Forelimb muscle (tissue), 1 donor: ENCODE measurements at places on chromosomes 7 and 10. TPM values are rescaled to one million over a fixed set of nuclear protein-coding genes. Genes with fewer than 3 reads are reported as not detected.

DNA sequence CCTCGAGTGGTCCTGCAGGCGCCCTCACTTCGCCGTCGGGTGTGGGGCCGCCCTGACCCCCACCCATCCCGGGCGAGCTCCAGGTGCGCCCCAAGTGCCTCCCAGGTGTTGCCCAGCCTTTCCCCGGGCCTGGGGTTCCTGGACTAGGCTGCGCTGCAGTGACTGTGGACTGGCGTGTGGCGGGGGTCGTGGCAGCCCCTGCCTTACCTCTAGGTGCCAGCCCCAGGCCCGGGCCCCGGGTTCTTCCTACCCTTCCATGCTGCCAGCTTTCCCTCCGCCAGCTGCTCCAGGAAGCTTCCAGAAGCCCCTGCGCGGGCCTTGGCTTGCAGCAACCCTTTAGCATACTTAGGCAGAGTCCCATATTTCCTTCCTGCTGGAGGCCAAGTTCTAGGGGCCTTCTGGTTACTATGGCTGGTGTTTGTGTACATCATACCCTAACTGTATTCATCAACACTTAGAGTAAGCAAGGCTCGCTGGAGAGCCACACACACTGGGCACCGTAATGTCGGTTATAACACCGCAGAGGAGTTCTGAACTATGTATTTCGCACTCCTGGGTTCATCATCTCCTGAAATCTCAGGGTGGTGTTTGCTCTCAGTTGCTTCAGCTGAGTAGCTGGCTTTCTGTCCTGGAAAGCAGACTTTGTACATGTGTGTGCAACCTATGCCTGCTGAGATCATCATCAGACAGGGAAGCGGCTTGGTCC is 471 bp downstream of the MGMT start:
- DNase-seq, result peak; percentile 31

Gene HOXA5
- 19.1 TPM for polyA plus RNA-seq

Gene AKR1D1
- 0.06 TPM for polyA plus RNA-seq

DNA sequence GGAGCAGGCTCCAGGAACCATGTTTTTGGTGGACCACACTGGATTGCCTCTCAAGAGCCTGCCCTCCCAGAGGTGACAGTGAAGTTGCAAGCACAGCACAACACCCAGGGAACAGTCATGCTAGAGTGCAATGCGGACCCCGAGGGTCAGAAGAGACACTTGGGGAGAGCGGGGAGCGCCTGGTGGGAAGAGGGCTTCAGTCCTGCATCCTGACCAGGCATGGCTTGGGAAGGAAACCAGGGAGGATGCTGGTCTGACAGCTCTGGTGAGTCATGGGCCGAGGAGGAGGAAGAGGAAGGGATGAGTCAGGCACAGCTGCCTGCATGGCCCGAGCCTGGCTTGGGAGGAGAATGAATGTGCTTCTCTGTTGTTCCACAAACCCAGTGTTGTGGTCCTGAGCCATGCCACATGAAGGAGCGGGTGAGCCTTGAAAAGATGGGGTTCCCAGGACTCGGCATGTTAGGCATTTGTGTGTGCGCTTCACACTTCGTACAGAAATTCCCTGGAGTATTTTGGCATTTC is 29.5 kb upstream of the ANKRD2 start:
- DNase-seq, result peak; percentile 44

Gene GJD4
- 4.2 TPM for polyA plus RNA-seq

Gene CCL26
- 1.00 TPM for polyA plus RNA-seq

DNA sequence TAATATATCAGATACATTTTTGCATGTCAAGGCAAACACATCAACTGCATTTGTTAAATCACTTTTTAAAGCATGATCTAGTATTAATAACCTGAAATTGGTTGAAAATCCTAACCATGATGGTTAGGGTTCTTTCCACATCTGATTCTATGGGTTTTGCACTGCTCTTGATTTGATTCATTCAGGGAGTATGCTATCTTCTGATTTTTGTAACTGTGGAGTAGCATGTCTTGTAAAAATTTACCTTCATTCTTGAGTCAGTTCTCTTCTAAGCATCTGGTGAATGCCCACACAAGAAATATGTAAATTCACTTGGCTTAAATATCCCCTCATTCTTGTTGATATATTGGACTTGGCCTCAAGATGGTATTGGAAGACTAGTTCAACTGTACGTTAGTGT is 178.7 kb downstream of the KLF6 start:
- DNase-seq, result no peak

GRCh38 chr10:100148353-100149211 is 37.2 kb downstream of the ERLIN1 start:
- no peak for DNase-seq

GRCh38 chr7:157713591-157713990 is 376.8 kb downstream of the DNAJB6 start:
- no peak for DNase-seq

DNA sequence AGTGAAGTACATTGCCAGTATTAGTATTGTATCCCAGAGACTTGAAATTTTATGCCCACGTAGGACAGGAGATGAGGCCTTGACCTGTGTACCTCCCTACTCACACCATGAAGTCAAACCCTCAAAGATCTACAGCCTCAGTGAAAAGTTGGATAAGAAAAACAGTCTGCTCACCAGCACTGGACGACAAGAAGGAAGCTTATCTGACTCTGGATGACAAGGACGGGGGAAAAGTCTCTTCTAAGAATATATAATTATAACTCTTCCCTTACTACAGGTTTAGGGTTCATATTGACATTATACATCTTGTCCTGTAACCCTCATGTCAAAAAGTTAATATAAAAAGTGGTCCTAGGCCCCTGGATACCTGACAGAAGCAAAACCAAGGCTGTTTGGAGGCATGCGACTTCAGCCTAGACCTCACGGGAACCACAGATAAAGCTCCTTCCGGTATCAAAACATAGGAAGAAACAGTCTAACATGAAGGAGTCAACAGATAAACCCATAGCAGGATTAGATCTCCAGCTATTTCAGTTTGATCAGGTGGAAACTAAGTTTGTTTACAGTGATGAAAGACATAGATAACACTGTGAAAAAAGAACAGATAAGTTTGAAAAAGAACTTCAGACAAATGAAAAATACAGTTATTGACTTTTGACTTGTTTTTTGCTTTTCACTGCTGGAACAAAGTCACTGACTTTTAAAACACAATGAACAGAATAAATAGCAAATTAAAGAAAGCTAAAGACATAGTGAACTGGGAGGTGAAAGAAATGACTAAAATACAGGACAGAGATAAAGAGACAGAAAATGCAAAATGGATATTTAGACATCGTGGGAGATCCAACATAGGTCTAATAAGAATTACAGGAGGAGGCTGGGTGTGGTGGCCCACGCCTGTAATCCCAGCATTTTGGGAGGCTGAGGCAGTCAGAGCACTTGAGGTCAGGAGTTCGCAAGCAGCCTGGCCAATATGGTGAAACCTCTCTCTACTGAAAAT is 145.9 kb downstream of the PHTF2 start:
- DNase-seq, result no peak

Gene MYL10
- 23.1 TPM for polyA plus RNA-seq

DNA sequence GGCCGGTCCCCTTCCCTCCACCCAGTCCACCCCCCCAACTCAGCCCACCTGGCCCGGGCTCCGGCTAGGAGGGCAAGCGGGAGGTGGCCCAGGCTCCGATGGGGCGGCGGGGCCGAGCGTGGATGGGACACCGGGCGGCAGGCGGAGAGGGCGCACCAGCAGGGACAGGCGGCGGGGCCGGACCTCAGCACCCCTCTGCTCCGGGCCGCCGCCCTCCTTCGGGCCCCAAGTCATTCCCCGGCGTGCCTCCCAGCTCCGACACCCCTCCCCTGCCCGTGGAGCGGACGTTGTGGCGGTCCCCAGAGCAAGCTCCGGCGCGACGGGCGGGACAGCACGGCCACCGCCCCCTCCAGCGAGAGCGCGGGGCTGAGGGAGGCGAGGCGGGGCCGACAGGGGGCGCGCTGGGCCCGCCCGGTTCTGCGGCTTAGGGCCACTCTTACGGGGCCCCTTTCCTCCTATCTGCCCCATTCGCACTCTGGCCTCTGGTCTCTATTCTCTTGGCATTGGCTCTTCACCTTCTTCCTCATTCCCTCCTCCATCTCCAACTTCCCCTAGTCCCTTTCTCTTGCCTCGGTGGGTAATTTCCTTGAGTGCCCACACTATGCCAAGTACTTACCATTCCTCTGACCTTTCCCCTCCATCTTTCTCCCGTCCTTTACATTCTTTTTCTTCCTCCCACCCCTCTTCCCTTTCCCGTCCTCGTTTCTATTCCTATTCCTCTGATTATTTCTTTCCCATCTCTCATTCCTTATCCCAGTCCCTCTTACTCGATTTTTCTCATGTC is 701 bp upstream of the GBX1 start:
- no peak for DNase-seq

GRCh38 chr7:42236976-42237810 is at the start of gene GLI3:
TSS of gene GLI3 (minus strand) at chr7:42237209. CDS start at chr7:42223253, 13,956 bp downstream.
- DNase-seq, result peak; percentile 83

- DNase-seq, result no peak
Observed at GRCh38 chr10:90999512-91000172, 78.8 kb upstream of the ANKRD1 start.

DNA sequence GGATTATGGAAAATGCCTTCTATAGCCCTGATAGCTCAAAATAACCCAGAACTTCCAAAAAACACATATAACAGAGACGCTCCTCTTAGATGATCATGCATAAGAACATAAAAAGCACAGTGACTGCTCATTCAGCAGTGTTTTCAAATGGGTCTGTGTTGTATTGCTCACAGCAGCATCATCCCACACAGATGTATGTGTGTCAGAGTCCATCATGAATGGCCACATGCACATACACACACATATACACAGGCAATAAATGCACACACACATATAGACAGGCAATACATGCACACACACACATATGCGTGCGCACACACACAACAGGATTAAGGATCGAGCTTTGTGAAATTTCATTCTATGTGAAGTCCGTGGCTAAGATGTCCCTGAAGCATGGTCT is 26.1 kb downstream of the TMEM273 start:
- DNase-seq, result no peak

DNA sequence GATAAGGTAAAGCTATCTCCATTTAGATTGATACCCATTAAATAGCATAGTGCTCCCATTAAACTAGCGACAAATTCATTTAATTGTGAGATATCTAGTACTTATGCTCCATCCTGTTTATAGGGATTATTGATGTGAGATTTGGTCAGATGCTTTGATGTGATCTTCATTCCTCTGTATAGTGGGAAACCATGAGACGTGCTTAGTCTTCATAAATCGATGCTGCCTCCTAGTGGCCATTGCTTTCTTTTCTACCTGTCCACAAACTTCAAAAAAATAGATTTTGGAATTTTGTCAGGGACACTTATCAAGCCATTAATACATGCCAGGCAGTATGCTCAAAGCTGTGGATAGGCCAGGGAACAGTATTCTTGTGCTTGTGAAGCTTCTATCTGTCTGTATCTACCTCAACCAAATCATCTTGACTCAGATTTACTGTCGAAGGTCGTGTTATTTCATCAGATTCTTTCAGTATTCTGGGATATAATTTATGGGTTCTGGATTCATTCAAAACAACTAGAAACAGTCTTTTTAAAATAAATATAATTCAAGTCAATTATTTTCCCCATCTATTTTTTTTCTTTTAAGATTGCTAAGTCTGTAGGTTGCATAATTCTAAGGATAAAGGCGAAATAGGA is 12.0 kb downstream of the LSM8 start:
- no peak for DNase-seq

DNA sequence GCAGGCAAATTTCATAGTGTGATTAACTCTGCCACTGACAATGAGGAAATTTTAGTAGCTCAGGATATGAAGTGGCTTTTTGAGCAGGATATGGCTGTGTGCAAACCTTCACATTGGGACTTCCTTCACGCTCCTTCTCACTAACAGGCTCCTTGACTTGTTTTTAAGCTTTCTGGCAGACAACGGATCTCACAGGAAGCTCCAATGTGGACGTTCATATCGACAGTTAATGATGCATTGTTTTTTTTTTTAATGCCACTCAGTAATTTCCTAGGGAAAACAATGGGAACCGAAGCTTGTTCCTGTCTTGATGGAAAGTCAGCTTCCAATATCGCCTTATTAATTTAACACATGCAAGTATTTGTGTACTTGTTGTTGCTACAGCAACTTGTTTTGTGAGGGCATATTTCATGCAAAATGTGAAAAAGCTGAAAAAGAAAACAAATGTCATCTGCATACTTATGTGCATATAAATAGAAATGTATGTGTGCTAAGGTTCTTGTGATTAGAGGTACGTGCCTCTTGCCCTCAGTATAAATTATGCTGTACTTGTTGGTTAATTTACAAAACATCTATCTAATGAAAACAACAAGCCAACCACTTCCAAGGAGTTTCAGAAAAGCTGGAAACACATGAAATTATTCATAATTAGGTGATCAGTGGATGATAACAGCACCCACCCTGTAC is 84.7 kb downstream of the NRP1 start:
- no peak for DNase-seq

GRCh38 chr10:79139124-79139835 is 70.5 kb downstream of the ZMIZ1 start:
- DNase-seq, result no peak

Gene BHLHA15
- 0.47 TPM for polyA plus RNA-seq

Gene CFAP43
- polyA plus RNA-seq, result 0.35 TPM

DNA sequence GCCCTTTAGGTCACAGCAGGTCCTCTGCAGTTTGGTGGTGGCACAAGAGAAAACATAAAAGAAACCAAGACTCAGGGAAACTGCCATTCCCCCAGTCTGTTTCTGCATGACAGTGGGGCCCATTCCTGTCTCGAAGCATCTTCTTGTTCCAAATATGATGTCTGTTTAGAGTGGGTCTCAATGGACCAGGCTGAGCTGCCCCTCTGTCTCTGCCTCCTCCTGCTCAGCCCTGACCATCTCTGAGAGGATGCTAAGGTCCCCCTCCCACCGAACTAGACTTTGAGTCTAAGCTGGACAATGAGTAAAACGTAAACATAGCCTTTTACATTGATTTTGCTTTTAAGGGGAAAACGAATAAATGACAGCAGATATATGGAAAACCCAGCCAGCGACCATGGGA is 40.4 kb downstream of the CLEC2L start:
- DNase-seq, result no peak

Gene VPS41
- polyA plus RNA-seq, result 33.8 TPM

Gene CALCR
- polyA plus RNA-seq, result 11.1 TPM

DNA sequence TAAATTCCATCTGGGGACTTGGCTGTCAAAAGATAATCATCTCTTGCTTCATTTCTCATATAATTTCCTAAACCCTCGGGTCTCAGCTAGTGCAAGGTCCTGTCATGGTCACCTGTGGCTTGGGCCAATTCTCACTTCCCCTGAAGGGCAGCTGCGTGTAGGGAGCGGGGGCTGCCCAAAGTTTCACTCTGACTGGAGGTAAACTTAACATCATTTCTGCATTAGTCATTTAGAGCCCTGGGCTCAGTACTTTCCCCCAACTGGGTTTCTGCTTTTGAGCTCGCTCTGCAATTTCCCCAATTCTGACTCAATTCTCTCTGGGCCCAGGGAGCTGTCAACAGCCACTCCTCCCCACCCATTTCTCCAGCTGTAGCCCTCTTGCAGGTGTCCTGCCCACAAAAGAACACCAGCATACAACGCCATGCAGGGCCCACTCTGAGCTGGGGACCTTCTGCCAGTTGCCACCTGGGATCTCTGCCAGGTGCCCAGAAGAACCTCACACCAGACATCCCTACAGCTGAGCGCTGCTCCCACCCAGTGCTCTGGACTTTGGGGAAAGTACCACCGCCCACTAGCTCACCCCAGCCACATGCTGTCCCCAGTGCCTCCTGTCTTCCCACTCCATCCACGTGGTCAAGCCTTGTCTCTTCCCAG is 37.9 kb downstream of the VOPP1 start:
- DNase-seq, result no peak

Gene OR2A42
- polyA plus RNA-seq, result 0.34 TPM

- no peak for DNase-seq
Observed at GRCh38 chr7:26291699-26292538, at the start of gene SNX10. TSS of gene SNX10 (plus strand) at chr7:26291862. CDS start at chr7:26346443, 54,581 bp downstream.
